PC-3 (cell line): ENCODE measurements at places on chromosomes 1 and 21. TPM values are rescaled to one million over a fixed set of nuclear protein-coding genes. Genes with fewer than 3 reads are reported as not detected.

BATF3 gene
- total RNA-seq: 4.3 and 5.5 TPM in 2 replicates

TRIM46 gene
- 4.1 and 5.4 TPM in 2 replicates for total RNA-seq

GRCh38 chr1:118151312-118151937, 33.6 kb downstream of the SPAG17 start:
- DNase-seq: peak; percentile 79

NEGR1 gene
- 1.7 and 3.4 TPM in 2 replicates for total RNA-seq
